ENCODE measurements at places on chromosomes 13 and 19.
A peak's percentile ranks its signal among the peaks of the same experiment; 100 is the strongest.

DNA sequence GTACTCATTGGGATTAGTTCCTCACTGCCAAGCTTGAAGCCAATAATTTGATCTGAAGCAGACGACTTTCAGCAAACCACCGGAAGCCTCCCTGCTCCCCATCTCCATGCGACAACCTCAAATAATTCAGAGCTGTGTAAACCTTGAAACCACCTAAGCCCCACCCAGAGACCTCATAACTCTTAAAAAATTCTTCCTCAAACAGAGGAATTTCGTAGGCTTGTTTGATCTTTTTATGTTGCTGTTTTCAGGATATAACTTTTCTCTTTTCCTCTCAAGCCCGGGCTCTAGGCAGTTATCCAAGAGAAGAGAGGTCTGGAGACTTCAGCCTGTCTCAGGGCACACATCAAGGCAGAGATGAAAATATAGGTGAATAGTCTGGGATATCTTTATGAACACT, 311.6 kb downstream of the KCNRG start:
- no peak for DNase-seq

GRCh38 chr13:53445686-53446085, 417.1 kb downstream of the OLFM4 start:
- peak; percentile 2 for DNase-seq

- no peak for DNase-seq
Measured at GRCh38 chr19:29943615-29944014, 1.6 kb downstream of the URI1 start.

DNA sequence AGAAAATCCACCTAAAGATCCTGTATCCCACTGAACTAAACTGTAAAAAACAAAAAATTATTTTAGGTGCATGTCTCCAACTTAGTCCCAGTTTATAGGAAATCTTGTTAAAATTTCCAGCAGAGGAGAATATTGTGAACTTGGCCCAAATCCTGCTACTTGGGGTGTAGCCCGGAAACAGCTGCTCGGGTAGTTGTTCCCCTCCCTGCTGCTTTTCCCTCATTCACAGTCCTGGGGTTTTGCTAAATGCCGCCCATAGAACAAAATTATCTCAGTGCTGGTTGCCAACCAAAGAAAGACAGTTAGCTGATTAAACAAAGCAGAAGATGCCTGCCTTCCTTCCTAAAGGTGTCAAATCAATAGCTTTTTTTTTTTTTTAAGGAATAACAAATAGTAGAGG, 330.5 kb upstream of the KLF12 start:
- no peak for DNase-seq

- no peak for DNase-seq
Measured at GRCh38 chr13:86201477-86201876, 402.3 kb upstream of the SLITRK6 start.

GRCh38 chr13:109380457-109380856, 405.9 kb downstream of the IRS2 start:
- DNase-seq, result no peak

DNA sequence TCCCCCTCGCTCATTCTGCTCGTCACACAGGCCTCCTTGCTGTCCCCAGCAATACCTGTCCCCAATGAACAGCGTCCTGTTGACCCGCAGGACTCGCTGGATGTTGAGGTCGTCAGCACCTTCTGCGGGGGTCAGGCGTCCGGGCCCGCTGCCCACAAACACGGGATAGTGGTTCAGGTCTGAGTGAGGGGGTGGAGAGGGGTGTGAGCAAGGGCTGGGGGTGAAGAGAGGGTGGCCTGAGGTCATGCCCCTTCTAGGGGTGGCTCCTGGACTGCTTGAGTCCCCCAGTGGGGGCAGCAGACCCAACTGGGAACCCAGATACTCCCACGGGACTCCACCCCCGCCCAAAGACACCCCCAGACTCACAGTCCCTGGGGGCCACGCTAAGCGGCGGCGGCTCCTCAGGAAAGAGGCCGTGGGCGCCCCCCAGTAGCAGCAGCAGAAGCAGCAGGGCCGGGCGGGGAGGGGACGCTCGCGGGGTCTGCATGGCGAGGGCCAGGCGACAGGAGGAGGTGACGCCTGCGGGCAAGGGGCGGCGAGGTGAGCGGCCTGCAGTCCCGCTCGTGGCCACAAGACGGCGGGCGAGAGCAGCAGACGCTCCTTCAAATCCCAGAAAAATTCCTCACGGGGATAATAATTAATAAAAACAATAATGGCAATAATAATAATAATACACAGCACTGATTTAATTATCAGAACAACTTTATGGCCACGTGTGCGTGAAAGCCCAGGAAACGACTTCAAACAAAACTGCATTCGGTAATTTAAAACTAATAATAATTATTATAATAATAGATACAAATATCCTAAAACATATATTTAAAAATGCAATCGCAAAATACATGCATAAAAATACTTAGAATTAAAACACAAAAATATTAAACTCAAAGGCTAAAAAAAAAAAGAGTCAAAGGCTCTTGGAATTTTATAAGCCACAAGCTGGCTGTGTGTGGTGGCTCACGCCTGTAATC, 1.2 kb downstream of the SEMA6B start:
- no peak for DNase-seq

GRCh38 chr13:28058866-28059613, 41.3 kb downstream of the FLT3 start:
- no peak for DNase-seq

DNA sequence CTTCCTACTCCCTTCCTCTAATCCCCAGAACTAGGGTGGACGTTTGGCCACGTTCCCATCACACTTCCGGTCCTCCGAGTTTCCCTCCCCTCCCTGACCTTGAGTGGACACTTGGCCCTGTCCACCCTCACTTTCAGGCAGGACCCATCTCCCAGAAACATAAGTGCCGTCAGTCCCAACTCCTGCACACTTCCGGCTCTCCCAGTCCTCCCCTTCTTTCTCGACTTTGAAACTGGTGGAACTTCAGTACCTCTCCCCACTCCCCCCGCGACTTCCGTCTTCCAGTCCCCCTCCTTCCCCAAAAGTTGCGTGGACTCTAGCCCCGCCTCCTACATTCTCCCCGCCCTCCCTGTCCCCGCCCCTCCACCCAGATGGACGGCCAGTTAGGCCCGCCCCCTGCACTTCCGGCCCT, 278 bp upstream of the ZNF274 start:
- DNase-seq, result no peak

DNA sequence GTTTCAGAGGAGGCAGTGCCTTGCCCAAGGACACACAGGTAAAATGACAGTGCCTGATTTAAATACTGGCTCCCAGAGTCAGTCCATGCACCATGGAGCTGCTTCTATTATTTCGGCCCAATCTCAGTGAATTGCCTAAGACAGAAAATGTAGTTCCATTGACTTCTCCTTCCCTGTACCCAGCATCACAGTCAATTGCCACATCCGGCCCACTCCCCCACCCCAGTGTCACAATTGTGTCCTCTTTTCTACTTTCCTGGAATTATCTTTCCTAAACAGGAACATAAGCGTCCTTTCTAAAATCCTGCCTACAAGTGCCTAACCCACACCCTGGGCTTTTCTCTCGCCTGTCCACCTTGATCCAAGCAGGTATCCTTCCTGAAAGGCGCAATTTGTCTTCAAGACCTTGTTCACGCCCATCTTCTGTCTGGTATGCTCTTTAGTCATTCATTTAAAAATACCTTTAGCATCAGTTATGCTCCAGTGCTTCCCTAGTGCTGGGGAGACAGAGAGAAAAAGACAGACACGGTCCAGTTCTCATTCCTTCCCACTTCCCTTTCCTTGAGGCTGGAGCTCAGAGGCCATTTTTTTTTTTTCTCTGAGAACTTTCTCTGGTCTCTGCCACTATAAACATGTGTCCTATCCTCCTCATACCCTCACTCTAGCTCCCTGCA, 411.4 kb downstream of the LIG4 start:
- DNase-seq, result no peak

- DNase-seq, result no peak
Measured at GRCh38 chr13:72953391-72953965, 105.3 kb upstream of the KLF5 start.

GRCh38 chr13:23828866-23829265, 60.3 kb downstream of the MIPEP start:
- no peak for DNase-seq

DNA sequence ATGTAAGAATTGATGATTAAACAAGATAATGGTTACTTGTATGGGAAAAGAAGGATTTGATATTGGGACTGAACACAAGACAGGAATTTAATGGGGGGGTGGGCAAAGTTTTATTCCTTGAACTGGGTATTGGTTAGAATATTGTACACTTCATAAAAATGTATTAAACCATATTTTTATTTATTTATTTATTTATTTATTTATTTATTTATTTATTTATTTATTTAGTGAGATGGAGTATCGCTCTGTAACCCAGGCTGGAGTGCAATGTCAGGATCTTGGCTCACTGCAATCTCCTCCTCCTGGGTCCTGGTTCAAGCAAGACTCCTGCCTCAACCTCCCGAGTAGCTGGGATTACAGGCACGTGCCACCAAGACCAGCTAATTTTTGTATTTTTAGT, 287.1 kb upstream of the SLITRK5 start:
- no peak for DNase-seq

GRCh38 chr19:5035793-5036697, 67.1 kb downstream of the KDM4B start:
- peak; percentile 73 for DNase-seq

GRCh38 chr13:33776239-33776881, 41.6 kb upstream of the RFC3 start:
- no peak for DNase-seq

GRCh38 chr19:2225415-2226050, 10.6 kb downstream of the PLEKHJ1 start:
- no peak for DNase-seq

GRCh38 chr19:44685877-44686276, 13.1 kb upstream of the CEACAM16 start:
- no peak for DNase-seq

DNA sequence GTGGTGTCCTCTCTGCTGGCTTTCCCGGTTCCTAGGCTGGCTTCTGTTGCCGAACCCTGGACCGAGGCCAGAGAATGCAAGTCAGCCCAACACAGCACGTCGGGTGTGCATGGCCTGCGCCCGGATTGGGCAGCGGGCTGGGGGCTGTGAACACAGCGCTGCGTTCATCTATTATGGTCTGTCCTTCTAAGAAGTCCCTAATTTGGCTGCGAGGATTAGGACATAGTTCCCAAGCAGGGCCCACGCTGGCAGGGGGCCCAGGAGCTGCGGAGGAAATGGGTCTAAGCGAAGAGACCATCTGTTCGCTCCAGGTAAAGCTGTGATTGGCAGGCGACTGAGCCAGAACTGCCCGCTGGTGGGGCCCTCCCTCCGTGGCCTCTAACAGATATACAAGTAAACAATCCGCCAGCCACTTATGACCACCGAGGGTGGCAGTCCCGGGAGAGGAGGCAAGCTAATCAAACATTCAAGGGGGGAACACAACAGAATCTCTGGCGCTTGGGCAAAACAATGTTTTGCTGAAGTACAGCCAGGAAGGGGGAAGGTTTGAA, 6.0 kb downstream of the SYCE2 start:
- DNase-seq, result peak; percentile 68

DNA sequence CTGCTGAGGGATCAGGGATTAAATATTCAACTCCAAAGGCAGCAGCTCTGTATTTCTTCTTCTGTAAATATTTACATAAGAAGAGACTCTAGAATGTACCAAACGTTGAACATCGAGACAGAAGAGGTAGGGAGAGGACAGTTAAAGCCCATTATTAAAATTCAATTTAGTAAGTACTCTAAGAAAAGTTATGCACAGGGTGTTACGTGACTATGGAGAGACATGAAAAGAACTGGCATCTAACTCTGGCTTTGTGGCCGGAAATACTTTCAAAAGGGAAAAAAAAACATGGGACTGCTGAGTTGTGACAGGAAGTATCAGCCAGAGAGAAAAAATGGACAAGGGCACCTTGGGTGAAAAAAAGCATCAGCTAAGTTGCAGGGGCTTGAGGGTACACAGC, 36.7 kb downstream of the LNX2 start:
- DNase-seq, result no peak

DNA sequence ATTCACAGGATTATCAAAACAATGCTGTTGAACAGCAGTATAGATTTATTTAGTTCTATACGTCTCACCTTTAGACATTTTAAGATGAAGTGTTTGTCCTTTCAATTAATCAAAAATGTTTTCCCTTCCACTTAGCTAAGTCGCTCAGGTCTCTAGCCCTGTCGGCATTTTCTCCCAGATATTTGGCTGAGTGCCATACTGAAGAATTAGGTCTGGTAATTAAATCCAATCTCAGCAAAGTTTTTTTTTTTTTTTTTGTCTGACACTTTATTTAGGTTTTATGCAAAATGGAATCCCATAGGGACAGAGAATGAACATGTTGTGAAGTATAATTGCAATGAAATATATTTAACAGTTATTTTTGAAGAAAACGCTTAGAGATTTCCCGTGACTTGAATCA, 44.1 kb downstream of the RFC3 start:
- no peak for DNase-seq

DNA sequence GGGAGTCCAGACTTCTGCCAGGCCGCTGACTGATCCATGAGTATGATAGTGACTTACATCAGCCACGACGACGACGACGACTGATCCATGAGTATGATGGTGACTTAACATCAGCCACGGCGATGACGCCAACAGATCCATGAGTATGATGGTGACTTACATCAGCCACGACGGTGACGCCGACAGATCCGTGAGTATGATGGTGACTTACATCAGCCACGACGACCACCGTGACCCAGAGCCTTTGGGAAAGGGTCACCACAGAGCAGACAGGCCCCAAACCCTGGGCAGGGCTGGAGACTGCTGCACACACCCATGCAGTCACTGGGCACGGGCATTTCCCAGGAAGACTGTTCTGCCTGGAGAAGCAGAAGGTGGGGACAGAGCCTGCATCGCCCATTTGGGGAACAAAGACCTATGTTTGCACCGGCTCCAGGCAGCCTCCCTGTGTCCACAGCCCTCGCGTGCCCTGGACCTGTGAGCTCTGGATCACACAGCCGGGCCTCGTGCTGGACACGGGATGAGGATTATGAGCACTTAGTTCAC, 130.9 kb upstream of the SPACA7 start:
- DNase-seq, result no peak

- DNase-seq, result no peak
Measured at GRCh38 chr13:98853771-98854221, 101.3 kb upstream of the SLC15A1 start.

DNA sequence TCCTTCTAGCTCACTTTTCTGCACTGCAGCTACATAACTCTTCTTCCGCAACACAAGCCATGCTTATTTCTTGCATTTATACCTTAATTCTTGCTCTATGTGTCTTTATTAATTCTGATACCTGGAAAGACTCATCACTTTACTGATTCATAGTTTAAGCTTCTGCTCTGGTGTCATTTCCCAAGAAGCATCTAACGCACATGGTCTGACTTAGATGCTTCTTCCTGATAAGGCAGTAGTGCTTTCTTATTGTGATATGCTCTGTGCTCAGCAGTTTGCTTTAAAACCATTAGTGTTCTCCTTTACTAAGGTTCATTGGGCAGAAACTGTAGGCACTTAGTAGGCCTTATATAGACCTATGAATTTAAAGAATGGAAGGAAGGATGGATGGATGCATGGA, 66.4 kb downstream of the EPSTI1 start:
- no peak for DNase-seq

Measured in occipital lobe (tissue), 3 donors.